HT1080 (cell line): ENCODE measurements at places on chromosomes 11 and 22.

- no peak for DNase-seq
Measured at GRCh38 chr11:6895010-6895409, 2.7 kb upstream of the OR2D2 start.

DNA sequence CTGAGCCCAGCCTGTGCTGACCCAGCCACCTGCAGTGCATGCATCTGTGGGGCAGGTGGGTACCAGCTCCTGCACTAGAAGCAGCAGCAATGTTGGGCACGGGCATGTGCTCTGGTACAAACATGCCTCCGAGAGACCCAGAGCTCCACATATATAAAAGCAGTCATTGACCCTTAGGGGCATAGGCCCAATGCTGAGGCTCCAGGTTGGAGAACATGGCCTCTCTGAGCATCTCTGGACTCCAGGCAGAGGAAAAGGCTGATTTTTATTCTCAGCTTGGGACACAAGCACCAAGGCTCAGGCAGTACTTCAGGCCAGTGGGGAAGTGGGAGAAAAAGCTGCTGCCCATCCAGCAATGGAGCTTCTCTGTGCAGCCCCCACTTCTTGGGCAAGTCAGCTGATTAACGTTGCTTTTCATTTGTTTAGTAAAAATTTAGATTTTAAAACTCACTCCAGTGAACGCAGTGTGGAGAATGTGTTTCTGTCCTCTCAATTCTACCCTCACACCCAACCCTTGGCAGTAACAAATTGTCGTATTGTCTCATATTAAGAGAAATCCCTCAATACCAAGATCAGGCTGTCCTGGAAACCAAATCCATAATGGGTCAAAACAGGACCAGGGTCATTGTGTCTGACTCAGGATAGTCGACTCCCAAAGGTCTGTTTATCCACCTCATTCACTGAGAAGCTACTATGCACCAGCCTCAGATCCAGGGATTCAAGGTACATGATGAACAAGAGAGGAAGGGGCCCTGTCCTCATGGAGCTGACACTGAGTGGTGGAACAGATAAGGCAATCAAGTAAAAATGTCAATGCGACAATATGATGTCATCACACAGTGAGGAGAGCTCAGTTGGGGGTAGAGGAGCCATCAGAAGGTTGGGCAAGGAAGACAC, 50.6 kb upstream of the TOP3B start:
- DNase-seq = no peak

GRCh38 chr22:30214703-30215407, 31.7 kb downstream of the LIF start:
- DNase-seq = no peak

GRCh38 chr11:133902506-133902905, 54.3 kb downstream of the IGSF9B start:
- DNase-seq = no peak

GRCh38 chr22:48256776-48257684, 1494.6 kb downstream of the TBC1D22A start:
- DNase-seq = no peak

- no peak for DNase-seq
Measured at GRCh38 chr11:66100272-66101065, 30.4 kb downstream of the PACS1 start.

- DNase-seq = no peak
Measured at GRCh38 chr22:35882211-35883030, 146.2 kb downstream of the RBFOX2 start.
